Omental fat pad (tissue), 4 donors: ENCODE measurements at places on chromosomes 12 and 14. TPM values are rescaled to one million over a fixed set of nuclear protein-coding genes. Genes with fewer than 3 reads are reported as not detected.

ZNF385A gene
- total RNA-seq, result 36.3 TPM

BRF1 gene
- 24.7 TPM for total RNA-seq

NGDN gene
- 62.3 TPM for total RNA-seq

TCL1A gene
- total RNA-seq, result not detected

PIANP gene
- total RNA-seq, result not detected

CLEC12A gene
- total RNA-seq, result 0.75 TPM

SERPINA5 gene
- total RNA-seq, result 0.46 TPM

TPH2 gene
- not detected for total RNA-seq

AMN gene
- total RNA-seq, result 2.7 TPM

RDH11 gene
- total RNA-seq, result 38.6 TPM

FOXA1 gene
- total RNA-seq, result not detected

MAP1LC3B2 gene
- not detected for total RNA-seq

CARMIL3 gene
- 0.72 TPM for total RNA-seq

TMEM63C gene
- total RNA-seq, result 0.13 TPM

CMKLR1 gene
- 28.1 TPM for total RNA-seq

NUAK1 gene
- total RNA-seq, result 47.3 TPM

MTHFD1 gene
- 138 TPM for total RNA-seq

CCDC184 gene
- 0.56 TPM for total RNA-seq

IQSEC3 gene
- 4.4 TPM for total RNA-seq

KCNC2 gene
- not detected for total RNA-seq

C12orf54 gene
- not detected for total RNA-seq

MCRS1 gene
- total RNA-seq, result 31.2 TPM

TSPAN11 gene
- 0.94 TPM for total RNA-seq

TAS2R31 gene
- 5.8 TPM for total RNA-seq

MYF5 gene
- total RNA-seq, result not detected

GON7 gene
- 8.2 TPM for total RNA-seq

PLD4 gene
- 0.37 TPM for total RNA-seq

CCDC175 gene
- not detected for total RNA-seq

CEBPE gene
- 0.36 TPM for total RNA-seq

WASHC3 gene
- total RNA-seq, result 62.5 TPM

FAM181A gene
- not detected for total RNA-seq

PRH1 gene
- total RNA-seq, result 38.0 TPM

SPRYD4 gene
- 2.5 TPM for total RNA-seq

PRB4 gene
- total RNA-seq, result not detected

ABHD12B gene
- total RNA-seq, result 2.5 TPM

KLRK1 gene
- total RNA-seq, result 4.3 TPM

ANKRD13A gene
- 33.6 TPM for total RNA-seq

PTPRB gene
- total RNA-seq, result 14.8 TPM

SERPINA12 gene
- not detected for total RNA-seq

APOF gene
- total RNA-seq, result not detected

LRIG3 gene
- 22.6 TPM for total RNA-seq

CFAP73 gene
- total RNA-seq, result not detected

KRT3 gene
- total RNA-seq, result not detected

YLPM1 gene
- 46.1 TPM for total RNA-seq

MYL2 gene
- not detected for total RNA-seq
